SK-MEL-5 (cell line): ENCODE measurements at places on chromosomes 5 and 9. TPM values are rescaled to one million over a fixed set of nuclear protein-coding genes. Genes with fewer than 3 reads are reported as not detected.

- DNase-seq = no peak
Observed at GRCh38 chr9:136804509-136805206, 3.1 kb upstream of the RABL6 start.

Gene RNF208
- total RNA-seq = not detected in 2 replicates

DNA sequence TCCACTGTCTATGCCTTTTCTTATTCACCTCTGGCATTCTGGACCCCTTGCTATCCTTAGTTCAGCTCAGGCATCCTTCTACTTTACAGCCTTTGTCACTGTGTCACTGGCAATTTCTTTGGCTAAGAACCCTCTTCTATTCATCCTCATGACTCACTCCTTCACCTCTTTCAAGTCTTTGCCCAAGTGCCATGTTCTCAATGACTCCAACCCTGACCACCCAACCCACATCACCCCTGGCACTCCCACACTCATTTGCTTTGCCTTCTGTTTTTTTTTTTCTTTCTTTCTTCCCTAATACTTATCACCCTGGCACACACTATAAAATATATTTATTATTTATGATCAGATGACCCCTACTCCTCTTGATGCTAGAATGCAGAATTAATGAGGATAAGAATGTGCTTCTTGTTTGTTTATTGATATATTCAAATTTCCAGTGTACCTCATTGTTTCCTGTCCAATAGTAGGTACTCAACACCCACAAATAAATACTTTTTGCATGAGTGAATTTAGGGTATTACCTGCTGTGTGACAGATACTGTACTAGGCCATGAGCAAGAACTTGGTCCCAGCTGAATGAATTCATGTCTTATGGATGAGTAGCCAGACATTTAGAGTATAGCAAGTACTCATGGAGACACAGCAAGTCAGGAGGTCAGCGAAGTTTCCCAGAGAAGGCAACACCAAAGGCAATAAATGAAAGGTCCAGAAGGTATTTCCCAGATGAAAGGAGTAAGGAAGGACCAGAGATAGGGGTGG lies 236.1 kb downstream of the PAPPA start:
- no peak for DNase-seq

GRCh38 chr9:83199240-83199639 lies 136.3 kb upstream of the RASEF start:
- peak; percentile 82 for DNase-seq

- no peak for DNase-seq
Observed at GRCh38 chr5:61020415-61020814, 75.4 kb downstream of the NDUFAF2 start.

Gene LEAP2
- 1.1 and 1.9 TPM in 2 replicates for total RNA-seq

DNA sequence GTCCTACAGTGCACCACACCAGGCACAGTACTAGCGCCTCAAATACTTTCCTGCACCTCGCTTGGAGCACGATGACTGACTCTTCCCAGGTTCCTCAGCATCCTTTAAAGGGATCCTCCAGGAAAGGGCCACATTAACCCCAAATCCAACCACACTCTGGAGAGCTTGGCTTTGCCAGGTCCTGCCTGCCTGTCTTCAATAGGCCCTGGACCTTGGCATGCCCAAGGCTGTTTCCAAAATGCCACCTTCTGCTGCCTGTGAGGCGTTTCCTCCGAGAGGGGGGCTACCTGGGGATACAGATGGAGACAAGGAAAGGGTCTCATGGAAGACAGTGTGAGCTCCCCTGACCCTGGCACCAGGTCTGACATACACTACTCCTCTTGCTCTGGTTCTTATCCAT lies 169.9 kb downstream of the DAB2IP start:
- no peak for DNase-seq

Gene CDKN2B-AS1
- not detected in 2 replicates for total RNA-seq

Gene RASGEF1C
- total RNA-seq = 0.13 and 0.40 TPM in 2 replicates
